IPS-NIHi11 (cell line): ENCODE measurements at places on chromosomes 7 and 10.

DNA sequence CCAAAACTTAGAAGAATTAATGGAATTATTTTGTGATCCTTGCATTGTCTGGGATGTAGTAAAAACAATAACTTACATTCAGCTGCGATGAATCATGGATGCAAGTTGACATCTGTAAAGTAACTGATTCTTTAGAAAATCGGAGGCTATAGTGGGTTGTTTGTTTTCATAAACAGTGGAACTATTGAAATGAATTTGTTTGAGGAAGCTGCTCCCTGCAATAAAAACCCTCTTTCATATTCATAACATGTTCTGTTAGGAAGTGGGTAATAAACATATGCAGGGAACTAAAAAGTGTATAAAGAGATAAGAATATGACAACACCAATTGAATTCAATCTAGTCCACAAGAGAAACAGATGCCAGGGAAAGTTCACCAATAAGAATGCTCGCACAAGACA, 53.6 kb downstream of the AGMO start:
- DNase-seq: no peak

DNA sequence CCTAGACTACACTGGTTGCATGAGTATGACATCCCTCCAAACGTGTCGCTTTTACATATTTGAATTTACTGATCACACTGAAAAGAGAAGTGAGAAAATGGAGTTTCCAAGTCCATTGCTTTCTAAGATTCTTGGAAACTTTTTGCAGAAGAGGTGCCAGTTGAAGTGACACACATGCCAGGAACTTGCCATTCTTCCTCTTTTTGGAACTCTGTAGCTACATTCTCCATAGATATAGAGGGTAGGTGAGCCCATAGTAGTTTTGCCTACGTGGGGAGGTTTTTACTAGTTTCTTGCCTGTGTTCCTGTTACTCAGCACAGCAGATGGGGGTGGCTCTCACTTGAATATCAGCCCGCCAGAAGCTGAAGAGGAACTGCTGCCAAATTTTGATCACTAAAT, 286.6 kb upstream of the NRP1 start:
- DNase-seq: no peak

GRCh38 chr10:49415109-49415508, 19.2 kb upstream of the DRGX start:
- DNase-seq: no peak

DNA sequence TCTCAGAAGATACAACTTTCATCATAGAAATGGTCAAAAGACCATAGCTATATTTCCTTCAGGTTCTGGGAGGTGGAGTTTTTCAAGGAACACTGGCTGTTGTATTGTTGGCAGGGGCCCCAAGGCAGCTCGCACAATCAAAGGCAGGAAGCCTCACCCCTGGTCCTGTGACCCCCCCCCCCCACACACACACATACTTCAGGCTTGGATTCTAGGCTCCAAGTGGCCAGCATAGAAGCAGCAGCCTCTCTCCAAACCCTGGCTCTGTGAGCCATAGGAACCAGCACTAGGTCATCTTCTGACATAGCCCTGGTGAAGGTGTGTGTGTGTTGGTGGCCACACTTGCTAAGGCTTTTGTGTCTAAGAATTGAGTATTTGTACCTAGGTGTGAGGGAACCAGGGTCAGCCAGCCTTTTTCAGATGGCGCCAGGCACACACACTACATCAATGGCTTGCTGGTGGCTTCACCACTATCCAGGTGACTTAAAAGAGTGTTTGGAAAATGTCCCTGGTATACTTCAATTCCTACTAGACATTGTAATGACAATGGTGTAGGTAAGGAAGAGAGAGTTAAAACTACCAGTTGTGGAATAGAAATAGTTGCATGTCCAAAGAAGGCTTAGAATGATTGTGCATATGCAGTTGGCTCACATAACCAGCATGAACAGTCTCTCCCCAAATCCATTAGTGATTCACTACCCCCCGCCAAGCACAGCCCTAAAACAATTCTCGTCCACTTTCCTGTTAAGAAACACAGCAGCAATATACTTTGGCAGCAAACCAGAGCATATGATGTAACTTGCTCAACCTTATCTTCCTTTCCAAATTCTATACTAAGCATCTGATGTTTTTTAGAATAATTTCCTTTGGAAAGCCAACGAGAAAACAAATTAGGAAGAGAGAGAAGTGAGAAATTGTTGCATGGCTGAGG, 91.3 kb downstream of the AVL9 start:
- no peak for DNase-seq

DNA sequence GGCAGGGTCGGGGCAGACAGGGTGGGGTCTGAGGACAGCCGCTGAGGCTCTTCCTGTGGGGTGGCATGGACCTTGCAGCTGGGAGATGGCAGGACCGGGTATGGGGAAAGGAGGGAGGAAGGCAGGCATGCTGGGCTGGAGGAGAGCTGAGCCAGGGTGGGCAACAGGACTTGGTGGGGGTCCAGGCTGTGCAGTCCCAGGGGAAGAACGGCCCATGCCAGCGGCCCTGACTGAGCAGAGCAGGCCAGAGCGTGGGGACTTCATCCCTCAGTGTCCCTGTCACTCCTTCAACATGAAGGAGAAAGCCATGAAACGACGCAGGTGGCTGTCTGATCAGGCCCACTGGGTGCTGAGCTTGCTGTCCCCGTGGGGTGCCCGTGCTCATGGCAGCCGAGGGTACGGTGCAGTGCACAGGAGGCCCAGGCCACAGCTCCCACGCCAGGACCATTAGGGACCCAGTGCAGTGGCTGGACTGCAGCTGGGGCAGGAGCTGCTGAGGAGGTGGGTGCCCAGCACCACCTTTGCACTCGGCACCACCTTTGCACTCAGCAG, 519.6 kb downstream of the PTPRN2 start:
- no peak for DNase-seq

DNA sequence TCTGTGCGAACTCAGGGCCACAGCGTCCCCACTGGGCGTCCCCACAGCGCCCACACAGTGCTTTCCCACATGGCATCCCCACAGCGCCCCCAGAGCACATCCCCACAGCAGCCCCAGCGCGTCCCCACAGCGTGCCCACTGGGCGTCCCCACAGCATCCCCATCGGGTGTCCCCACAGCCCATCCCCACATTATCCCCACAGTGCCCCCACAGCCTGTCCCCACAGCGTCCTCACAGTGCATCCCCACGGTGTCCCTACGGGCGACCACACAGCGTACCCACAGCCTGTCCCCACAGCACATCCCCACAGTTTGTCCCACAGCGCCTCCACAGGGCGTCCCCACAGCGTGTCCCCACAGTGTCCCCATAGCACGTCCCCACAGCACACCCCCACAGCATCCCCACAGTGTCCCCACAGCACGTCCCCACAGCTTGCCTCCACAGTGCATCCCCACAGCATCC, 131.6 kb downstream of the ACTR3B start:
- DNase-seq: no peak

GRCh38 chr10:33143160-33143728, 185.2 kb upstream of the ITGB1 start:
- DNase-seq: no peak
